Stimulated activated CD8-positive, alpha-beta memory T cell treated with anti-CD3 and anti-CD28 coated beads, Interleukin-15, amount 100 ng/mL, for 4 hours (primary cell): ENCODE measurements at places on chromosomes 6 and 20.

GRCh38 chr6:47715782-47716181 is 17.4 kb downstream of the ADGRF4 start:
- no peak for DNase-seq

GRCh38 chr6:2020909-2021308 is 224.5 kb downstream of the GMDS start:
- no peak for DNase-seq

DNA sequence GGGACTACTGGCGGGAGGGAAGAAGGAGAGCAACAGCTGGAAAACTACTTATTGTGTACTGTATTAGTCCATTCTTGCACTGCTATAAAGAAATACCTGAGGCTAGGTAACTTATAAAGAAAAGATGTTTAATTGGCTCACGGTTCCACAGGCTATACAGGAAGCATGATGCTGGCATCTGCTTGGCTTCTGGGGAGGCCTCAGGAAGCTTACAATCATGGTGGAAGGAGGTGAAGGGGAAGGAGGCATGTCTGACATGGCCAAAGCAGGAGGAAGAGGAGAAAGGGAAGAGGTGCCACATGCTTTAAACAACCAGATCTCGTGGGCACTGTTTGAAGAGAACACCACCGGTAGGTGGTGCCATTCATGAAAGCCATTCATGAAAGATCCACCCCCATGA is 67.3 kb downstream of the GMDS start:
- DNase-seq, result no peak

- no peak for DNase-seq
These were observed 50.3 kb downstream of the MYH7B start for GRCh38 chr20:35006009-35006408.

GRCh38 chr6:105805501-105806023 is 280.6 kb upstream of the PRDM1 start:
- no peak for DNase-seq

DNA sequence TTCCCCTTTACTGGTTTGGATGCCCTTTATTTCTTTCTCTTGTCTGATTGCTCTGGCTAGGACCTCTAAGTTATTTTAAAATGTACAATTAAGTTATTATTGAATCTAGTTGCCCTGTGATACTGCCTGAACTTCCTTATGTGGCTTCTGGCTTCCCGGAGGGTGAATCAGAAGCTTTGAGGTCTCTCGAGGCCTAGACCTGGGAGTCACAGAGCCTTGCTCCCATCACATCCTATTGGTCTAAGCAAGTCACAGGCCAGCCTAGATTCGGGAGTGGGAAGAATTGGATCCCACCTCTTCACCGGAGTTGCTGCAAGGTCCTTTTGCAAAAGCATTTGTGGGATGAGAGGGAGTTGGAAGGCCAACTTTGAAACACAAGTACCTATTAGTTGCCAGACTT is 15.2 kb downstream of the BCAS4 start:
- no peak for DNase-seq
